ENCODE measurements at places on chromosomes 5 and 9. TPM values are rescaled to one million over a fixed set of nuclear protein-coding genes. Genes with fewer than 3 reads are reported as not detected.

DNA sequence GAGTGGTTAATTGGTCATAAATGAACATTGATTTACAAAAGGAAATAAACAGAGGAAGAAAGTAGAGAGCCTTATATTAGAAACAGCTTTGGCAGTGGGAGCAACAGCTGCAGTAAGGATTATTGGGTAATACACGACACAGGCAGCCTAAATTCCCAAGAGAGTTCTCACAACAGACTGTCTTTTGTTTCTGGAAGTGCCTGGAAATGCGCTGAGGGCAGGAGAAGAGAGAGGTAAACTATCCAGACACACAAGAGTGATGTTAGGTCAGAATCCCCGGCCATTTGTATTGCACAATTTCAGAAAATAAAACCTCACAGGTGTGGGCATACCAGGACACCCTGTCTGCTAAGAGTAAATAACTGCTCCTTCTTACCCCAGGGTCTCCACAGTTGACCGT, 450.4 kb upstream of the CTNND2 start:
- no peak for ATAC-seq

DNA sequence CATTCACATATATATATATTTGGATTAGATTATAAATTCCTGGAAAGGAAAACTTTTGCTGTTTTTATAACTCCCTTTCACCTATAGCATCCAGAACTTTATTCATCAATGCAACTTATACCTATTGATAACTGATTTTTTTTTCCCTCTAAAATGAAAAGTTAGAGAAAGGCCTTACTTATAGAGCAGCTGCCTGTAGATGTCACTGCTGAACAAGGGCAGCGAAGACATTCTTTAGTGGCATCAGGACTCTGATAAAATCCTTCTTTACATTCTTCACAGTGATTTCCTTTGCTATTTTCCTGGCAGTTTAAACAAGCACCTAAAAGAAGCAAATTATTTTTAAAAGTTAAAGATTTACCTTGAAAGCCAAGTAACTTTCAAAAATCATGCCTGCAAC, 32.3 kb upstream of the CDK5RAP2 start:
- ATAC-seq = no peak

DNA sequence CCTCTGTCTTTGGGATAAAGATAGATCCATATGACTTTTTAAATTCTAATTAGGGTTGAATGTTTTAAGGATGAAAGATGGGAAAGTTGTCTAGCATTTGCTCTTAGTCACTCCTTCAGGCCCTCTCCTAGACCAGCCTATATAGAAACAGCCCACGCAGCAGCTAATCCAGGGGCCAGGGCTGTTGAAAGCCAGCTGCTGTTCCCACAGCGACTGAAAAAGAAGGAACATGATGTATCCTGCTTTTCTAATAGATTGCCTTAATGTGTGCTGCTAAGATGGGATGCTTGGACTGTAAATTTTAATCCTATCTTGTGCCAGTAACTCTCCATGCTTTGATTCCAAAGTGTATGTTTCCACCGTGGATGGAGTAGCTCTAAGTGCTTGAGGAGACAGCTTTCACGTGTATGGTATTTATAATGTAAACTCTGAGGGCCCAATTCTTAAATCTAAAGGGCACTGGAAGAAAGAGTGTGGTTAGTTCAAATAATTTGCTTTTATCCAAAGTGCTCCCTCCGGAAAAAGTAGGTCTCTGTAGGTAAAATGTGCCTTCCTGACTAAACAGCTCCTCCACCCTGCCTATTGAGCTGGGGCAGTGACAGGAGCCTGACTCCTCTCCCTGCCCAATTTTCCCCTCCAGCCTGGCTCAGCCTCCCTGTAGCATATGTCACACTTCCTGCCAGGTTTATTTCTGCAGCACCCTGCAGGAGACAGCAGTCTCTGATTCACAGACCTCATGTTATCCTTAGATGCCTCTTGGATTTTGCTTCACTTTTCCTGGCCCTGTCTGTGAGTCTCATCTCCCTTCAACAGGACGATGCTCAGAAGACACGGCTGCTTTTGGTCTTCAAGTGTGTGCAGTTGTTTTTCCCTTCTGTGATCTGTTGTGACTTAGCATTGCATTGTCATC, 33.2 kb downstream of the SLC36A1 start:
- peak; percentile 59 for ATAC-seq

DNA sequence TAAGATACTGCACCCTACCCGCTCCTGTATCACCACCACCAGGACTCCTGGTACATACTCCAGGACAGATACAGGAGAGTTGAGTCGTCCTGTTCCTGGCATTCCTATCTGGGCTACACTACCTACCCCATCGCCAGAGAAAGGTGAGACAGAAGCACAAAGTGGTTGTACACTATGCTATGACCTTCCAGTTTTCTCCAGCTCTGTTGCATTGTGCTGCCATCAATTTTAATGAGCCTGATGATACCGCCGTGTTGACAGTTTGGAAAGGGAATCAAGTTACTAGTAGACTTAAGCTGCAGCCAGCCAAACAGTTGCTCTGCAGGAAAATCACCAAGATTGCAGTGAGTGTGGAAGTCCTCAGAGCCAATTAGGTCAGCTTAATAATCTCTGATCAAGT, 35.2 kb downstream of the ANP32B start:
- ATAC-seq = no peak

DNA sequence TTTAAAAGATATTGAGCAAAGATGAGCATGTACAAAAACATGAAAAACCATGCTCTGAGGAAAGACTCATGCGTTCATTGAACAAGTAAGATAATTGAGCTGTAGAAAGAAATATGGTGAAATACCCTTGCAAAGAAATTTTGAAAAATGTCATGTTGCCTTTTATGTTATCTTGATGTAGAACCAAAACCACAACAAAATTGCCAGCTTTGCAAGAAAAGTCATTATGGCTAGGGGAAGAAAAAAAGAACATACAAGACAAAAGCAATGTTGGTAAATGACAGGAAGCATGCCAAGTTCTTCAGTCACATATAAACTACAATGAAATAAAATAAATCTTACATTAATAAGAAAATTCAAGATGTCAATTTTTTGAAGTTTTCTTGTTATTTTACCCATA, 368.0 kb downstream of the IRX1 start:
- no peak for ATAC-seq

- peak; percentile 87 for ATAC-seq
Measured at GRCh38 chr5:159773062-159773924, 143.0 kb upstream of the ADRA1B start.

- no peak for ATAC-seq
Measured at GRCh38 chr9:77999231-77999631, 32.4 kb downstream of the GNAQ start.

DNA sequence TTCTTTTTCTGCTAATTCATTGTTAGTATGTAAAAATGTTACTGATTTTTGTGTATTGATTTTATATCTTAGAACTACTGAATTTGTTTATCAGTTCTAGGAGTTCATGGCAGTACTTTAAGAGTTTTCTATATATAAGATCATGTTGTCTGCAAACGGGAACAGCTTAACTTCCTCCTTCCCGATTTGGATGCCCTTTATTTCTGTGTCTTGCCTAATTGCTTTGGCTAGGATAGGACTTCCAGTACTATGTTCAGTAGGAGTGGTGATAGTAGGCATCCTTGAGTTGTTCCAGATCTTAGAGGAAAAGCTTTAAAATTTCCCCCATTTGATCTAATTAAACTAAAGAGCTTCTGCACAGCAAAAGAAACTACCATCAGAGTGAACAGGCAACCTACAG, 20.1 kb downstream of the RCL1 start:
- no peak for ATAC-seq

- peak; percentile 46 for ATAC-seq
Measured at GRCh38 chr5:61732369-61732768, 400.3 kb downstream of the ZSWIM6 start.

DNA sequence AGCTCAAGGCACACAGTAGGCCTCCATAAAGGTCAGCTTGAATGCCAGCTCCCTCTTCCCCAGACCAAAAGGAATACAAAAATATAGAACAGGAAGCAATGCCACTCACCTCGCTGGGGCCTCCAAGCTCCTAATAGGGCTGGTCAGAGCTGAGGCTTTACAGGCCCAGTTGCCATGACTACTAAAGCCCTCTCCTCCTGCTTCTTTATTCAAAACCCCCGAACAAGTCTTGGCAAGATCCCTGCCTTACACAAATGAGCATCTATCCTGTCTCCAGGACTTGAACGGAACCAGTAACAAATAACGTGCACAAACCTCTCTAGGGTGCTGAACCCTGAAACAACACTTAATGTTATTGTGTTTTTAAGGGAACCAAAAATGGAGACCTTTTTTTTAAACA, 136.3 kb downstream of the SIL1 start:
- ATAC-seq = no peak

DNA sequence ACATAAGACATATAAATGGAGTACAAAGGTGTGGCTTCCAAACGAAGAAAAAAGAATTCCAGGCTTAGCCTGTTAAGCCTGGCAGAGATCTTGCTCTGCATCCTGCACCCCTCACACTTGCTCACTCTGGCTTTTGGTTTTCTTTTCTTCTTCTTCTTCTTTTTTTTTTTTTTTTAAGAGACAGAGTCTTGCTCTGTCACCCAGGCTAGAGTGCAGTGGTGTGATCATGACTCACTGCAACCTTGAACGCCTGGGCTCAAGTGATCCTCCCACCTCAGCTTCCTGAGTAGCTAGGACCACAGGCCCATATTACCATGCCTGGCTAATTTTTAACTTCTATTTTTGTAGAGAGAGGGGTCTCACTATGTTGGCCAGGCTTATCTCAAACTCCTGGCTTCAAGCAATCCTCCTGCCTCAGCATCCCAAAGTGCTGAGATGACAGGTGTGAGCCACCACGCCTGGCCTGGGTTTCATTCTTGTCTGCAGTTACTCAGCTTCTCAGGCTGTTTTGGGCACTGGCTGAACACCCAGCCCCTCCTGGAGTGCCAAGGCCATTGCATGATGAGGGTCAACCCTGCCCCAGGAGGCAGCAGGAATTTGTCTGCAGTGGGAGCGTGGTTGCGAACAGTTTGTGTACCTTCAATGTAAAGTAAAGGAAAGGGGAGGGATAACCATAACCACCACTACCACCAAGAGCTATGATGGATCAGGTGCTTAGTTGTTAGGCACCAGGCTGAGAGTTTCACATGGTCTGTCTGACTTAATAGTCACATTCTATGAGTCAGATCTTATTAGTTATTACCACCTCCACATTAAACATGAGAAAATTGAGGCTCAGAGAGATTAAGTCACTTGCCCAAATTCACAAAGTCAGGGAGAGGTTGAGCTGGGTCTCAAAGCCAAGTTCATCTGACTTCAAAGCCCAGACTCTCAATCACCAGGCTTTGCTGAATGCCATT, 219.2 kb upstream of the PANK3 start:
- ATAC-seq = no peak

DNA sequence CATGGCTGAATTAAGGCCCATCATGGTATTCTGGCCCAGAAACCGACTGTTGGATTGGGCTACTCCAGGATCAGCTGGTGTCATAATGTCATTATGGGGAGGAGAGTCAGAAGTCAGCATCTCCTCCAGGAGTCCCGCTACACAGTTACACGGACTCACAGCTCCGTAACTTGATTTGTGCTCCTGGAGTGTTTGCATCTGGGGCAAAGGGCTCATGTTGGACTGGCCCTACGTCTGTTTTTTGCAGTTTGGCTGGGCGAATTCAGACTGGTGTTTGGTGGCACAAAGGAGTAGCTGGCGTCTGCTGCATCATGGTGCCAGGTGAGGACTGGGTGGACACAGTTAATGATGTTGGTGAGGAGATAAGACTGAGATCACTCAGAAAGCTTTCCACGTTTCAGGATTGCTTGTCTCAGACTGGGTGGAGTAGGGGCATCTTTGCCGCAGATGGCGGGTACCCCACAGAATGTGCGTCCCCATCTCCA, 31.3 kb downstream of the OR2V1 start:
- no peak for ATAC-seq

GRCh38 chr9:136762915-136763648, 1.2 kb downstream of the LCN15 start:
- ATAC-seq = peak; percentile 17

- no peak for ATAC-seq
Measured at GRCh38 chr9:123348317-123348992, 7.5 kb upstream of the CRB2 start.

GRCh38 chr9:129289883-129290282, 111.8 kb upstream of the IER5L start:
- no peak for ATAC-seq

DNA sequence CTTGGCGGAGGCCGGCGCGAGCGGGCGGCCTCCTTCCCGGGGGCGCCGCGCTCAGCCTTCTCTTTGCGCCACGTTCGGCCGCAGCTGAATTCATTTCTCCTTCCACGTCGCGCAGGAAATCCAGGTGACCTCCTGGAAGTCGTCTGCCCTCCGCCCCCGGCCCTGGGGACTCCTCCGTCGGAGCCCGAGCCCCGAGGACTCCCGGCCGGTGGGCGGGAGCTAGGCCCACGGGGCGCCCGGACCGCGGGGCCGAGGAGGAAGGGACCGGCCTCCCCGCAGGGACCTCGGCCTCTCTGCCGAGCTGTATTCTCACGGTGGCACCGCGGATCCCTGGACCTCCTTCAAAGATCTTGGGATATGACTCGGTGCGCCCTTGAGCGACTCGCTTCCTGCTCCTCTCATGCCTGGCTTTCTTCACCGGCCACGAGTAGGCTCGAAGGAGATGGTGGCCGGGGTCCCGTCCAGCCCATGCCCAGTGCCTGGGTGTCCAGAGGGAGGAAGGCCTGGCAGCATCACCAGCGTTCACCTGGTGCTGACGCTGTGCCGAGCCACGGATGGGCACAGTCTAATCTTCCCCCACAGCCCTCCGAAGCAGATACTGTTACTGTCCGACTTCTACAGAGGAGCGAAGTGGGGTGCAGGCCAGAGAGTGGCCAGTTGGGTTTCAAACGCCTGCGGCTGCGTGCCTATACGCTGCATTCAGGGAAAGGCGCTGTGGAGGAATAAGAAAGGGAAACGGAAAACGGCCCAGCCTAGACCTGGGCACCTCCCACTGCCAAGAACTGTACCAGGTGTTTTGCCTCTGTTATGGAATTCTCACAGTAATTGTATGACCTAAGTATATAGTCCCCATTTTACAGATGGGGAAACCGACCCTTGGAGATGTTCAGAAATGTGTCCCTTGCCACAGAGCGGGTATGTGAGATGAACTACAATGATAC, 47.3 kb downstream of the PAX5 start:
- no peak for ATAC-seq

DNA sequence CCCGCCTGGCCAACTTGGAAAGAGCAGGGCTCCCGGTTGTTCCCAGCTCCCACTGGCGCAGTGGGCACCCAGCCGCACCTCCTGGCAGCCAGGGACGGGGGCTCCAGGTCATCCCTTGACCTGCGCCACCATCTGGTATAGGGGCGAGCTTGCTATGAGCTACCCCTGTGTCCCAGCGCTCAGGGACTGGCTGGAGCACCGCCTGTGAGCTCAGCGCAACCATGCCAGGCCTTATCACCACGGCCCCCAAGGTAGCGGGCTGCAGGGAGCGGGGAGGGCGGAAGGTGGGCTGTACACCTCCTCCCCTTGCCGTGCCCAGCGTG, 15.4 kb upstream of the RASA1 start:
- ATAC-seq = no peak

- no peak for ATAC-seq
Measured at GRCh38 chr9:134150557-134151214, 13.7 kb downstream of the RNU6ATAC start.

Gene ANKRD55
- total RNA-seq = not detected

Gene SUSD3
- 1.5 TPM for total RNA-seq

Gene RXRA
- 45.1 TPM for total RNA-seq

Gene SRA1
- total RNA-seq = 29.4 TPM

Gene SNAPC4
- total RNA-seq = 4.4 TPM

Gene MARCHF3
- total RNA-seq = 2.8 TPM

Gene AGXT2
- not detected for total RNA-seq

Gene PLEKHG4B
- 0.66 TPM for total RNA-seq

Gene KIF20A
- not detected for total RNA-seq

Gene ZNF484
- 14.3 TPM for total RNA-seq

Gene IPPK
- 9.7 TPM for total RNA-seq

Gene FOXD4L5
- not detected for total RNA-seq

Gene NMUR2
- total RNA-seq = not detected

Gene GRM6
- total RNA-seq = not detected

Gene DMRT2
- 1.6 TPM for total RNA-seq
